ENCODE measurements at places on chromosomes 2 and 18.
A peak's percentile ranks its signal among the peaks of the same experiment; 100 is the strongest.

- DNase-seq, result no peak
These were observed 47.5 kb upstream of the HNRNPA3 start for GRCh38 chr2:177165061-177165583.

- no peak for DNase-seq
These were observed 64.0 kb upstream of the STK39 start for GRCh38 chr2:168311261-168311910.

- no peak for DNase-seq
These were observed 1.3 kb downstream of the RAB31 start for GRCh38 chr18:9709304-9709877.

GRCh38 chr2:24521975-24522639 lies 31.1 kb downstream of the NCOA1 start:
- DNase-seq, result no peak

GRCh38 chr2:121694398-121695170 lies 42.1 kb downstream of the NIFK start:
- no peak for DNase-seq

DNA sequence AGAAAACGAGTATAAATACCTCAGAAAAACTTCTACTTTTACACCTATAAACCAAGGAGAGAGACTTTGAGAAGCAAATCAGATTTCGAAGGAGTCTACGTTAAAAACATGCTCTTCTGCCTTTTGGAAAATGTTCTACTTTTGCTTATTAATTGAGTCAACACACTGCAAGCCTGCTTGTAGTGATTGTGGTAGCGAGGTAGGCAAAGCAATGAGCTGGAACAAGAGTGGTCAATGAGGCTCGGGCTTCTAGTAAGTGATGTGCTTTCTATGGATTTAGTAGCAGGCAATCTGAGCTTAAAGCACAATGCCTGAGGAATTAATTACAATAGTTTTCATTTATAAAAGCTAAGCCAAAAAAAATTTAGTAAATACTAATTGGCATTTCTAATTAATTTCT lies 103.4 kb upstream of the TFCP2L1 start:
- DNase-seq, result no peak

- no peak for DNase-seq
These were observed 24.0 kb upstream of the ARPC2 start for GRCh38 chr2:218192902-218193430.

- DNase-seq, result no peak
These were observed 255.5 kb downstream of the CDH2 start for GRCh38 chr18:27921392-27921791.

- no peak for DNase-seq
These were observed 70.9 kb downstream of the PTRHD1 start for GRCh38 chr2:24722141-24722790.

DNA sequence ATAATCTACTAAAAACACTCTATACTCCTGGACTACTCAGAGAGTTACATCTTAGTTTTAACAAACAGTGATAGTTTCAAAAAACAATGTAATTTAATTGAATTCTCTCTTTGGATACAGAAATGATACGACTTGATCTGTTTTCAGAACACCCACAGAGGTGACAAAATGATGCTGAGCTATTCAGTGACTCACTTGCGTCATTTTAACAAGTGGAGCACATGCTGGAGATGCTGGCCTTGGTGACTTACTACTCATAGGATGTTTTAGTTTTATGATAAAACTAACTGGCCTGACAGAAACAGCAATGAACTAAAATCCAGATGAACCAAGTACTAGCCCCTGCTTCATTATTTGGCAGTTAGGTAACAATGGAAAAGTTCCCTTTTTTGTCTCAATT lies 101.3 kb upstream of the ITGB6 start:
- no peak for DNase-seq

- DNase-seq, result no peak
These were observed 71.0 kb downstream of the PRPF40A start for GRCh38 chr2:152646264-152646663.

DNA sequence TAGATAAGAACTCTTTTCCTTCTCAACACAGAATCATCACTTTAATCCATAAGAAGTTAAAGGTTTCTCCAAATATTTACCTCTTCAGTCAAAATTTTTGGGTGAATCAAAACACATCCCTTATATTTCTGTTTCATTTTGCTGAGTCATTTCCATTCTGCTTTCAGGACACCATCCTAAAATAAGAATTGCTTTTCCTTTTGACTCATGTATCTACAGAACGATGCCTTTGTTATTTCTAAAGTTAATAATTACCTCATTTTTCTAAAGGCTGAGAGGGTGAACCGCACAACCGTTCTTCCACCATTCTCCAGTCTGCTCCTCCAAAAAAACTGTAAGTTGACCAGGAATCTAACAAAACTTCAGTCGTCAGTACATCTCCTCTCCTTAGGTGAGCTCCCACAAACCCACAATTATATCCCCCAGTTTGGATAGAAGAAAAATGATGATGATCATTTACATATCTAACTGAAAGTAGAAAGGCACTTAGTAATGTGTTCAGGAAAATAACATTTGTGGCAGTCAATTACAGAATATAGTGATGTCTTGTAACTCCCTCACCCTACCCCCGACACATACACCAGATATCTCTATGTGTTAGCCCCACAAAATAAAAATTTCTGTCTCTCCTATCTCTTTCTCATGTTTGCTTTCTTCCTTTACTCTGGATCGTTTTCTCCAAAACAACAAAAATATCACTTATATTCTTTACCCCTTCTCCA lies 162.5 kb downstream of the RAD51AP2 start:
- no peak for DNase-seq

- DNase-seq, result no peak
These were observed 50.1 kb downstream of the THOC1 start for GRCh38 chr18:217532-218336.

DNA sequence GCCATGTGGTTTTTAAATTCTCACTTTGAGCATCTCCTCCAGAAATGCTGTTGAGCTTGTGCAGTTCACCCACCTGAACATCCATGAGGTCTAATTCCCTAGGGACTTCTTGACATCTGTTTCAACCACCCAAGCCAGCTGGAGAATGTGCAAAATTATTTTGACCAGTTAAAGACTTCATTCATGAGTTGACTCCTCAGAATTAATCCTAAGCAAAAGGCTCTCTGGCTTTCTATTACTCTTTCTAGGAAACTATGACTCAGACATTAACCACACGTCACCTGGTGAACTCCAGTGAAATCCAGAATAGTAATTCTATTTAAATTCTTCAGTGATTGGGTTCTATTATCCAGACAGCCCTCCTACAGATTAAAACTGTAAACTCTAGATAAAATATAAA lies 247.5 kb downstream of the NBAS start:
- no peak for DNase-seq

- no peak for DNase-seq
These were observed 429.4 kb downstream of the ERBB4 start for GRCh38 chr2:212109217-212109616.

- no peak for DNase-seq
These were observed 35.4 kb downstream of the PGAP1 start for GRCh38 chr2:196891136-196891535.

DNA sequence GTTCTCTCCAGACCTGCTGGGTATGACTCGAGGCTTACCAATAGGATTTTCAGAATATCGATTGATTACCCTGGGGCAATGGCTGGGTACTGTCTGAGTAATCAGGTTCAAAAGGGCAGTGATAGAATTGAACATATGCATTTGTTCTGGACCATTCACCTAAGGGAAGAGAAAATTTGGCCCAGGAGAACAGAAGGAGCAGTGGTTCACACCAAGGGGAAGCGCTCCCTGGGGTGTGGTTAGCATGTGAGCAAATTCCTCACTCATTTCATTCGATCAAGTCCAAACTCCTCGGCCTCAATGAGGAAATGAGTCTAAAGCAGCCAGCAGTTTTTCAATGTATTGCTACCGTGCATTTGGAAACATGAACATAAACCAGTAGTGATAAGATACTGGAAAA lies 55.6 kb downstream of the CYP26B1 start:
- no peak for DNase-seq

GRCh38 chr2:190584980-190585661 lies 50.6 kb upstream of the NEMP2 start:
- no peak for DNase-seq

DNA sequence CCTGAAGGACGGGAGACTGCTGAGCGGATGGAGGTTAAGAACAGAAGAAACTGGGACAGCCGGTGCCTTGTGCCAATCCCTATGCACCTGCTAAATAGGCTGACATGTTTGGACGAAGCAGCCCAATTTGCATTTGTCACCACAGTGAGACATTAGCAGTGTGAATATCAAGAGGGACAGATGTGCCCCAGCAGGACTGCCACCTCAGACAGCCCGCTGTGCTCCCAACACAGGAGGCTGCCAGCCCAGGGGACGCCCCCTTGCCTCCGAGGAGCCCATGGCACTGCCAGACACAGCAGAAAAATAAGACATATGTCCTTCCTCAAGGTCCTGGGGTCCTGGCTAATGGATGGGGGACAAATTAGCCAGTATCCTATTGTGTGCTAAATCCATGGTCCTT lies 306.7 kb upstream of the POU3F3 start:
- no peak for DNase-seq

DNA sequence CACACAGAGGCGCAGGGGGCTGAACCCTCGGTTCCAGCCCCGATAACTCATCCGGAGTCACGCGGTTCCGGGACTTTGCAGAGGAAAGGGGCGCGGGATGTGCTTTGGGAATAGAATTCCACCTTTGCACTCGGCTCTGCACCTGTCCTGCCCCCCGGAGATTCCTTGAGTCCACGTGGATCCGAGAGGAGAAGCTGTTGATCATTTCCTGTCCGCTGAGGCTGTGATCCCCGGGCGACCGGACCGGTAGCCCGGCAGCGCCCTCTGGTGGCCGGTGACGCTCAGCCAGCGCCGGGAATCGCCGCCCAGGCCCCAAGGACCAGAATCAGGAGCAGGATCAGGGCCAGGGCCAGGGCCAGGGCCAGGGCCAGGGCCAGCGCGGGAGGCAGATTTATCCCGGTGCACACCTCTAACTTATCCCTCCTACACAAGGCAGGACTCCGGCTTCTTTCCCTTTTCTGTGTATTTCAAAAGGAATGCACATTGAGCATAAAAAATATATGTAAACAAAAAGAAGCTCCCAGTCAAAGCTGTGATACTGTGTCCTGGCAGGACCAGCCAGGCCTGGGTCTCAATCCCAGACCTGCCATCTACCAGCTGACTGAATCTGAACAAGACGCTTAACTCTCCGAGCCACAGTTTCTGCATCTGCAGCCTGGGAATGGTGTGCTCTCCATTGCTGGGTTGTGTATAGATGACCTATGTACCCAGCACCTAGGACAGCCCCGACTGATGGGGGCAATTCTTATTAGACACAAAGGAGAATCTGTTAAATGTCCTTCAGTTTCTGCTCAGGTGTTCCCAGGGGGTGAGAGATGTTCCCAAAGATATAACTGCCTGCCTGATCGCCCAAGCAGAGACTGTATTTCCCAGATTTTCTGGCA lies 8.5 kb upstream of the SPATA3 start:
- DNase-seq, result peak; percentile 64

DNA sequence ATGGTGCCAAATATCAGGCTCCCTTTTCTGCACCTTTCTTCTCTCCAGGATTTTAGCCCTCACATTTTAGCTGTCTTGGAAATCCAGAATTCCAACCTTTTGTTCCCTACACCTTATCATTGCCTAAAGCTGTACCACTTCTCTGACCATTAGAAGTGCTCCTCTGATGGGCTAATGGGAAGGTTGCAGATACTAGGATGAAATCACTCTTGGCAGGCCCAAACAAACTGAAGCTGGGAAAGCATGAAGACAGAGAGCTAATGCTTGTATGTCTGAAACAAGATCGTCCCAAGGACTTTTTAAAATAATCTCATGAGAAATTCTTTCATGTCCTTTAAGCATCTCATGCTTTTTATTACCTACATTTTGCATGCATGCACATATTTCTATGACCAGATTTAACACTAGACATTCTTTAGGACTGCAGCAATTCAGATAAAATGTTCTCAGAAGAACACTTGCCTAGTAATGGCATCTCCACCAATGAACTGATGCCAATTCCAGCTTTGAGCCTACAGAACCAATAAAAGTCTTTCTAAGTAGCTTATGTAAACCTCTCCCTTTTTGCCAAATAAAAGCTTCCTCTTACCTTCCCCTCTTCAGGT lies 98.4 kb upstream of the OSR1 start:
- no peak for DNase-seq

- DNase-seq, result no peak
These were observed 42.0 kb downstream of the CCDC150 start for GRCh38 chr2:196681510-196681909.

- DNase-seq, result no peak
These were observed 738.1 kb upstream of the NXPH2 start for GRCh38 chr2:139518321-139518720.

- no peak for DNase-seq
These were observed 17.1 kb downstream of the RAMP1 start for GRCh38 chr2:237876532-237876931.

DNA sequence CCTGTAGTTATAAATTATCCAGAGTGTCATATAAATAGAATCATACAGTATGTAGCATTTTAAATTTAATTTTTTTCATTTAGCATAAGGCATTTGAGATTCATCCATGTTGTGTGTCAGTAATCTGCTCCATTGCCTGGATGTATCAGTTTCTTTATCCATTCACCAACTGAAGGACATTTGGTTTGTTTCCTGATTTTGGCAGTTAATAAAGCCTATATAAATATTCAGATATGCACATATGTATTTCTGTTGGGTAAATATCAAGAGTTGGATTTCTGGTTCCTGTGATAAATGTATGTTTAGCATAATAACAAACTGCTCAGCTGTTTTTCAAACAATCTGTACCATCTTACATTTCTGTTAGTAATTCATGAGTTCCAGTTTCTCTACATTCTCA lies 39.9 kb downstream of the CCDC150 start:
- no peak for DNase-seq

- DNase-seq, result no peak
These were observed 154.4 kb upstream of the COL3A1 start for GRCh38 chr2:188819792-188820191.

GRCh38 chr2:234536178-234536965 lies 39.5 kb upstream of the ARL4C start:
- DNase-seq, result no peak

DNA sequence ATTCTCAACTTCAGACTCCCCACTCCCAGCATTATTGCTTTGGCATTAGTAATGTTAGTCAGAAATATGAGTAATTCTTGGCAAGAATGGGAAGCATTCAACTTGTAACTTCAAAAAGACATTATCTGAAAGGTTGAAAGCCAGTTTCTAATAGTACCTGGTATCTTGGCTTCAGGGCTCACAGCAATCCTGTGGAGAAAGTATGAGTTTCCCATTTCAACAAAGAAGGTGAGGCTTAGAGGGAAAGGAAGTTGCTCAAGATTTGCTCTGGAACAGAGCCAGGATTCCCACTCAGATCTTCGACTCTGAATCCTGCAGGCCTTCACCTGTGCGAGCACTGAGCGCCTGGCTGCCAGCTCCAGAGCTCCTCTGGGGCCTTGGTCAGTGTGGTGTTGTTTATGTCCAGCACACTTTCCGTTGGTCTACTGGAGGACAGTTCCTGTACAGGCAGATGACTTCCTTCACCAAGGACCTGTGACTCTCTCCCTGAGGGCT lies 136.1 kb downstream of the MCFD2 start:
- no peak for DNase-seq

- DNase-seq, result no peak
These were observed 939.2 kb upstream of the NRXN1 start for GRCh38 chr2:51971136-51971535.

Measured in activated CD4-positive, CD25-positive, alpha-beta regulatory T cell treated with anti-CD3 and anti-CD28 coated beads, Interleukin-2, amount 50 U/mL, for 16 hours (primary cell).